Stimulated activated CD4-positive, alpha-beta T cell treated with anti-CD3 and anti-CD28 coated beads, TNF-alpha, amount 100 ng/mL, for 24 hours (primary cell): ENCODE measurements at places on chromosomes 7 and 10.

GRCh38 chr7:99041526-99041925 lies 102.4 kb downstream of the SMURF1 start:
- no peak for DNase-seq

DNA sequence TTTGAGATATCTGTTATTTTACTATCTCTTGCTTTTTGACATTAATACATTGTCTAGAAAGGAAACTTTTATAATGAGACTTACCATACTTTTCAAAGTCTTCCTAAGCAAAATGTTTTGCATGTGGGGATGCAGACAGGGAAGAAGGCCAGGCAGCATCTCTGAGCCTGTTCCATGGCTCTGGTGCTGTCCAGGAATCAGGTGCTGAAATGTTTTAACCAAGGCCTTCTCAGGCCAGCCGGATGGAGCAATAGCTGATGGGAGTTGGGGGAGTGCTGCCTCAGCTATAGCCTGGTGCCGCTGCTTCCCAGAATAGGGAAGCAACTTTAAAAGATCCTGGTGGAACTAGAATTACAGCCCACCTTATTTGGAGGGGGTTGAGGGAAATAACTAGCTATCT lies 38.5 kb downstream of the CRTAC1 start:
- no peak for DNase-seq

DNA sequence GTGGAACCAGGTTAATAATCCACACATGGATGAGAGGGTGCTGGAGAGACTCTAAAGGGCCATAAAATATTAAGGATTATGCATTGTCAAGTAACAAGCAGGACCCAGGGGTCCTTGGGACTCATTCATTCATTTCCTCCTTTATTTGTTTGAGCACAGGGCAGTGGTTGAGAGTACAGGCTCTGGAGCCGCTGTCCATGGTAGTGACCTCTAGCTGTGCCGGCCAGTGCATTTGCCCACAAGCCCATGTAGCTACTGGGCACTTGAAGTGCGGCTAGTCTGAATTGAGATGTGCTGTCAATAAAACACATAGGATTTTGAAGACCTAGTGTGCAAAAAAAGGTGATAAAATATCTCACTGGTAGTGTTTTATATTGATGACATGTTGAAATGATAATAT lies 137.6 kb downstream of the C10orf105 start:
- no peak for DNase-seq

- no peak for DNase-seq
Observed at GRCh38 chr7:78225534-78225933, 427.0 kb downstream of the PHTF2 start.

DNA sequence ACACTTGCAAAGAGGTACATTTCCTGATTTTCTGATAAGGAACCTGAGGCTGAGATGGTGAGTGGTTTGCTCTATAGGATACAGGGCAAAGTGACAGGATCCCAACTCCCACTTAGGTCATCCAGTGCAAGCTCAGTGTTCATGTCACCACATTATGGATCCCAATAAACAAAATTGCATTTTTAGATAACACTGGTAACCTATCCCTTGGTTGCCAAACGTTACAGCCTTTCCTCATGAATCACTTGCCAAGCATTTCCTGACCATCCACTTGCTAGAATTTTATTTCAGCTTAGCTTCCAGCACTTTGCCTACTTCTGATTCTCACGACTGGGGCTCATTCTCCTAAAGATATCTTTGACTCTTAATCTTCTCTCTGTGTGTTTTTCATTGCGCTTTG lies 131.4 kb upstream of the ODAD2 start:
- no peak for DNase-seq

DNA sequence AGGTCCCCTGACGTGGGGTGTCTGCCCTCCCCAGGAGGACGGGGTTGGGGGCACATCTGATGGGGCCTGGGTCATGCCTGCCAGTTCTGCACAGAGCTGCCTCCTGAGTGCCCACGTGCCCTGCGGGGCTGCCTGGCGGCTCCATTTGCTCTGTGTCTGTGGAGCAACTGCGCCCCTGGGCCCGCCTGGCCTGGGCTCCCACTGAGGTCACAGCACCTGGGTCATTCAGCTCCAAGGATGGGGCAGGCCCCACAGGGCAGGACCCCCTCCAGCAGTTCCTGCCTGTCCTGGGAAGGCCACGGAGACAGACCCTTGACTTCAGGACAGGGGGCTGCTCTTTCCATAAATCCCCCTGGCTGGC lies 590.6 kb downstream of the PTPRN2 start:
- DNase-seq: no peak

- DNase-seq: no peak
Observed at GRCh38 chr7:36137258-36137657, 15.8 kb upstream of the EEPD1 start.

GRCh38 chr7:135269921-135270320 lies 36.3 kb downstream of the STRA8 start:
- DNase-seq: no peak

DNA sequence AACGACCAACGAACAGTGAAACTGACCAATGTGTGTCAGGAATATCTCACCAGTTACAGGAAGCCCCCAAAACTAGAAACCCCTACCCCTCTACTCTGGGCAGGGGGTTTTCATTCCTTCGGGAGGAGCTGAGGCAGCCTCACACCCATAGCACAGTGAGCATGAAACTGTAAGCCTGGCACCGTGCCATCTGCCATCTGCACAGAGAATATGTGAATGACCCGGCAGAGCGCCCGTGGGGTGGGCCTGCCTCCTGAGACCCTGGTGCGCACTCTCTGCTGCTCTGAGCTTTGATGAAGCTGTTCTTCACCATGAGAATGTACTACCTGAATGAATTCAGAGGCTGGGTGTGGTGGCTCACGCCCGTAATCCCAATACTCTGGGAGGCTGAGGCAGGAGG lies 27.1 kb downstream of the DAGLB start:
- no peak for DNase-seq

DNA sequence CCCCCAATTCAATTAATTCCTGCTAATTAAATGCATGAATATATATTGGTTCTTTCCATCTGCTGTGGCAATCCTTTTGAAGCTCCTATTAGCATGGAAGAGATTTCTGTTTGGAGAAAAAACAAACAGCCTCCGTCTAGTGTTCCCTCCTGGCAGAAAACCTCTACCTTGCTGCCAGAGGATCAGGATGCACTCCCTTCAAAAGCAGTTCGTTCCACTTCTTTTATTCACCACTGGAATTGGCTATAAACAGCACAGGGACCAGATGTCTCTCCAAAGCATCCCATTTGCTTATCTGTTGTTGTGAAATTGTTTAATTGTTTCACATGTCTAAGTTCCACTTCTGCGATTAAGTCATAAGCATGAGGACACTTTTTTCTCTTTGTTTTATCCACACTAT lies 77.8 kb upstream of the PTN start:
- no peak for DNase-seq

DNA sequence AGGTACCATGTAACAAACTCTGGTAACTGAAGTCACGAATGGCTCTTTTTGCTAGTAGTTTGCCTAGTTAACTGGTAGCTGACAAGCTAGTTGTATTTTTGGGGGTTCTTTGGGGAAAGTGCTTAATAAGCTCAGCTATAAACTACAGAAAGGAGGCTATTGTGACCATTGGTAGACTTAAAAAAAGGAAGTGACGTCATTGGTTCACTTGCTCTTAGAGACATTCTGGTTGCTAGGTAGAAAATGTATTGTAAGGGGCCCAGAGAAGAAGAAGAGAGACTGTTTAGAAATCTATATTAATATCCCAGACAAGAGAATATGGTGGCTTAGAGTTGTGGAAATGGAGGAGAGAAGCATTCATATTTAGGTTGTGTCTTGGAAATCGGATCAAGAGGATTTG lies 103.0 kb downstream of the NXPH1 start:
- DNase-seq: no peak

- peak; percentile 40 for DNase-seq
Observed at GRCh38 chr10:12605580-12606405, 256.4 kb downstream of the CAMK1D start.

DNA sequence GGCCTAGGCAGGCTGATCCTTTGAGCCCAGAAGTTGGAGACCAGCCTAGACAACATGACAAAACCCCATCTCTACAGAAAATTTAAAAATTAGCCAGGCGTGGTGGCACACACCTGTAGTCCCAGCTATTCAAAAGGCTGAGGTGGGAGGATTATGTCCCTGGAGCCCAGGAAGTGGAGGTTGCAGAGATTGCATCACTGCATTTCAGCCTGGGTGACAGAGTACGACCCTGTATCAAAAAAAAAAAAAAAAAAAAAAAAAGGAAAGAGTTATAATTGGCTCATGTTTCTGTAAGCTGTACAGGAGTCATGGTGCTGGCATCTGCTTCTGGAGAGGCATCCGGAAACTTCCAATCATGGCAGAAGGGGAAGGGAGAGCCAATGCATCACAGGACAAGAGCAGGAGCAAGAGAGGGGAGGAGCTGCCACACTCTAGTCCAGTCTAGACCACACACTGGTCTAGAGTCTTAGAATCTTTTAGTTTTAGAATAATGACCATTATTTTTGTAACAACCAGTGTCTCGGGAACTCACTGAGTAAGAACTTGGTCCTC lies 16.8 kb downstream of the DOCK1 start:
- no peak for DNase-seq

- DNase-seq: no peak
Observed at GRCh38 chr10:79299397-79300241, 47.6 kb upstream of the PPIF start.

- DNase-seq: no peak
Observed at GRCh38 chr7:149196151-149196704, 882 bp downstream of the ZNF282 start.

GRCh38 chr7:4834601-4835397 lies 27.0 kb downstream of the PAPOLB start:
- DNase-seq: no peak

DNA sequence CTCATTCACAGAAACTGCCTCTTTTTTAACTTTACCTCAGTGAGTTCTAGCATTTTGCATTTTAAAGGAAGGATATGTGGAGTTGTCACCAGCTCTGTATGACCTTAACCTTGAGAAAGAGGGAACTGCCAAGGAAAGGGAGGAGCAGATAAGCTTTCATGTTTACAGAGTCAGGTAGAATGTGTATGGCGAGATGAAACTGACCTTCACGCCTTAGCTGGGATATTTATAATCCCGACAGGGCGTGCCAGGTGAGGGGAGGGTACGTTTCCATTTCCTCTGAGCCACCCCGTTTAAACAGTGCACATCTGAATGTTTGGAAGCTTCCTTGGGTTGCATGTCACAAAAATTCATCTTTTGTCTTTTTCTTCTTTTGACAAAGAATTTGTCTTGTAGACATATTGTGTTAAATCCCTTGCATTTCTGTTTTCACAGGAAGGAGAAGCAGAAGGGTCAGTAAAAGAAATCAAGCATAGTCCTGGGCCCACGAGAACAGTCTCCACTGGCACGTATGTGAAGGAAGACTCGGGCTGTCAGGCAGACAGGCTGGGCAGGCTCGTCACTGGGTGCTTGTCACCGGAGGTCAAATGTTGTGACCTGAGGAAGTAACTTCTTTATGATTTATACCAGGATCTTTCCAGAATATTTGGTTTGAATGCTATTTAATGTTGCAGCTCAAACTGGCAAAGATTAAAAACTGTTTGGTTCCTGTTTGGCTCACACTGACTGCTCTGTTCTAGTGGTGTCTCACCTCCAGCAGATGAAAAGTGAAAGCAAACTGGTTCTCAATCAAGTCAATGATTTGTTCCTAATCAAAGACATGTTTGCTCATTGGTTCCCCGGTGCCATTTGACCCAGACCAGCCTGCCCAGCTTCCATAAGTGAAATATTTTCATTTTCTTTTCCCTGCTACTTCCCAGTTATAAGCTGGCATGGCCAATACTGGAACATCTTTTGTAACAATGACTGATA lies 16.2 kb downstream of the OPTN start:
- DNase-seq: no peak

DNA sequence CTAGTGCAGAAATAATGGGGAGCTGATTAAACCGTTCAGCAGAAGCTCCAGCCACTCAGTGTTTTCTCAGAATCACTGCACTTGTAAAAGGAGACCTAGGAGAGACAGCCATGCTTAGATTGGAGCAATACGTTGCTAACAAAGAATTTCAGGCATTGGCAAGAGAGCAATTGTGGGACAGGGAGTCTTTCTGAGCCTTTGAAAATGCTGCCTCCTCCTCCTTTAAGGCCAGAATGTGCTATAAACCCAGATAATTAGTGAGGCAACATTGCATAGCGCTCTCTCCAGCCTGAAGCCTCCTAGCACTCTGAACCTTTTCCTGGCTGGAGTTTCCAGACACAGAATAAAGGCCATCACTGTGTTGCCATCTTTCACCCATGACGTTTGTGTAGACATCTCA lies 18.5 kb upstream of the PTPRN2 start:
- no peak for DNase-seq
